ENCODE measurements at places on chromosomes 1 and 21. TPM values are rescaled to one million over a fixed set of nuclear protein-coding genes. Genes with fewer than 3 reads are reported as not detected.

The TAL1 gene
- not detected for total RNA-seq

DNA sequence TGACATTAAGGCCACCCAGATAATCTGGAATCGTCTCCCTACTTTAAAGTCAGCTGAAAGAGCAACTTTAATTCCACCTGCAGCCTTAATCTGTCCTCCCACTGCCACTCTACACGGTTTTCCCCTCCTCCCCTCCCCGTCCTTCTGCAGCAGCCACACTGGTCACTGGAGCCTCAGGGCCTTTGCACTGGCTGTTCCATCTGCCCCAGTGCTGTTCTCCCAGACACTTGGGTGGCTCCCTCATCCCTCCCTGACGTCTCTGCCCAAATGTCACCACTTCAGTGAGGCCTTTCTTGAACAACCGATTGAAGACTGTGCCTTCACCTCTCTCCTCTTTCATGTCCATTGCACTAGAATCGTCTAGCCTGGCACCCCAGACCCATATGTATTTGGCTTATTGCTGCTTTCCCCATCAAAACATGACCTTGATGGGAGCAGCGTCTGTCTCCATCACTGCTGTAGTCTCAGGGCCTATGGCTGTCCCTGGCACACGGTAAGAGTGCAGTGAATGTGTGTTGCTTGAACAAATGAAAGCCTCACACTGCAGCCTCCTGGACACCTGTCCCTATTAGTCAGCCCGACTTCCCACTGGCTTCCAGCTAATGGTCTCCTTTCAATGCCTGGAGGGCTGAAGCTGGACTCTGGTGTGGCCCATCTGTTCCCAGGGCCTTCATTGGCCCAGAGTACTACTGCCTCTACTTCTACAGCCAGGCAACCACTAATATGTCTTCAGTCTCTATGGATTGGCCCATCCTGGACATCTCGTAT is 10.6 kb upstream of the PRDM16 start:
- H3K27me3 ChIP-seq = peaks cover 2% of the 10 kb centered on the region
- DNase-seq = no peak
- no peaks in the 10 kb centered on the region for H3K36me3 ChIP-seq
- no peak overlapping the region for H3K27ac ChIP-seq
- no peak overlapping the region for H3K4me3 ChIP-seq
- H3K4me1 ChIP-seq = no peaks in the 10 kb centered on the region

The CYP4Z1 gene
- not detected for total RNA-seq

DNA sequence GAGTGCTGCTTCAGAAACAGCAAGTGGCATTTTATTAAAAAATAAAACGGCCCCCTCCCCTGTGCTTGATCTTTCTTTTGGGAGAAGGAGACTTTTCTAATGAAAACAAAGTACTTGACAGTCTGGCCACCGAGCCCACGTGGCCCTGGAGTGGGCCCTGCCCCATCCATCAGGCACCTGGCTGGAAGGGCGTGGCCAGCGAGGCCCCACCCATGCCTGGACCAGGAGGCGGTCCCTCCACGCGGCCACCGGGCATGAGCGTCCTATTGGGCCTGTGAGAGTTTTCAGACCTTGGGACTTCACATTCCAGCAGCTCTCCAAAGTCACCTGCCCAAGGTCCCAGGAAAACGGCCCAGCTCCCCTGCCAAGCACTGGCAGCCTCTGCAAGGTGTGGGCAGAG is 144.7 kb downstream of the CASZ1 start:
- H3K4me1 ChIP-seq = no peaks in the 10 kb centered on the region
- H3K27ac ChIP-seq = no peak overlapping the region
- H3K27me3 ChIP-seq = no peaks in the 10 kb centered on the region
- H3K4me3 ChIP-seq = no peak overlapping the region
- no peaks in the 10 kb centered on the region for H3K36me3 ChIP-seq

The USP21 gene
- 34.8 TPM for total RNA-seq

The S100A7A gene
- not detected for total RNA-seq

The FCER1A gene
- not detected for total RNA-seq

The PHACTR4 gene
- total RNA-seq = 24.8 TPM

Measured in activated CD4-positive, alpha-beta memory T cell treated with anti-CD3 and anti-CD28 coated beads, Interleukin-2, amount 10 ng/mL, durations not matched to agents 7 days and 5 days (primary cell).